Stimulated activated CD8-positive, alpha-beta memory T cell treated with anti-CD3 and anti-CD28 coated beads, Interleukin-15, amount 100 ng/mL, for 24 hours (primary cell): ENCODE measurements at places on chromosomes 4 and X.

DNA sequence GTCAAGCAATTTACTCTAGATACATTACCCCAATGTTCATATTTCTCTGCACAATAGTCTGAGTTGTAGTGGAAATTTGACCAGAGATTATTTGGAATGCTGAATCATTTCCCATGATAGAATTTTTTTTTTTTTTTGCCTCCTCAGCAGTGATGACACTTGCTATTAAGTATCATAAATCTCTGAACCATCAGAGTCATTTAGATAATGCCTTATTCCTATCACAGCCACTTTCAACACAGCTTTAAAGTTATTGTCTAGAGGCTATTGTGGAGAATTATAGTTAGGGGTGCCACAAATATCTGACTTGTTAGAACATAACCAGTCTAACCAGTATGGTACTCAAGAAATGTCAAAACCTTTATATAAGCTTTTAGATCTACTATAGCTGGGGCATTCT is 79.8 kb downstream of the LCORL start:
- no peak for DNase-seq

DNA sequence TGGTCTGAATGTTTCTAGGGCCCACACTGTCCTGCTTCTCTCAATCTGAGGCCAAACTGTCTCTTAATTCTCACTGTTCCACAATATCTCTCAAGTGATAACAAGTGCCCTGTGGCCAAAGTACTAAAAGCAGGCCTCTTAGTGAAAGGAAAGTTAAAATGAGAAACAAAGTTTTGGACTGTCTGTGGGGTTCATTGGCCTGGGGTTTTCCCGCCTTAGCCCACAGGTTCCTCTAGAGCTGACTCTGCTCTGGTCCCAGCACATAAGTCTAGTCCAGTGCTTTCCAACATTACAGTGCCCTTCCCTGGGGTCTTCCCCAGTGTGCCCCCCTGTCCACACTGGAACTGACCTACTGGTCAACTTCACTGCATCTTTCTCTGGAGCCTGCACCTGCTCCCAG is 6.3 kb downstream of the MAGEB1 start:
- no peak for DNase-seq

DNA sequence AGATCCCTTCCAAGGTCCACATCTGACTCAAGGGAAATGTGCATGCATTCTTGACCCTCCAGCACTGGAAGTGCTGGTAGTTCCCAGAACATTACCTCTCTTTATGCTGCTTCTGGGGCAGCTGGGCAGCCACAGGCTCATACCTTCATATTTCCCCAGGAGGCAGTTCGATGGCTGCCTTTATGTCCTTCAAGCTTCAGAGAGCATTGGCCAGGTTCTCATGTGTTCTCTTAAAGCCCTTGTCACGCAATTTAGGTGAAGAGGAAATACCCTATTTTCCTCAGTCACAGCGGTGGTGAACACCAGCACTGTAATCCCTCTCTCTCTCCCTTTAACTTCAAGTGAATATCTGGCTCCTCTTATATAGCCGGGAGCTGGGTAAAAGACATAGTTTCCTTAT is 134.3 kb downstream of the MID1IP1 start:
- DNase-seq, result no peak

DNA sequence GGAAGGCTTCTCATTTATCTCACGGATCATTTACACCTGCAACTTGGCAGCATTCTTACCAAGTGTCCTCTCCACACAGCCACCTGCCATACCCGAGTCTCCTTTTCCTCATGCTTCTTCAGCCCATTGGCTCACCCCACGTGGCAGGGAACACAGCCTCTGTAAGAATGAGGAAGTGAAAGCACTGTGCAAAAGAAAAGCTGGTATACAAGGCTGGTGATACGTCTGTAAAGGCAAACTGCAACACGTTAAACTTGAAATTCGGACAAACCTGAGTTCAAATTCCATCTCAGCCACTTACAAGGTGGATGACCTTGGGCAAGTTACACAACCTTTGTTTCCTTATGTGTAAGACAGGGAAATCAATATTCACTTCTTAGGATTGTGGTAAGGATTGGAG is 164.0 kb upstream of the RASGEF1B start:
- DNase-seq, result no peak

DNA sequence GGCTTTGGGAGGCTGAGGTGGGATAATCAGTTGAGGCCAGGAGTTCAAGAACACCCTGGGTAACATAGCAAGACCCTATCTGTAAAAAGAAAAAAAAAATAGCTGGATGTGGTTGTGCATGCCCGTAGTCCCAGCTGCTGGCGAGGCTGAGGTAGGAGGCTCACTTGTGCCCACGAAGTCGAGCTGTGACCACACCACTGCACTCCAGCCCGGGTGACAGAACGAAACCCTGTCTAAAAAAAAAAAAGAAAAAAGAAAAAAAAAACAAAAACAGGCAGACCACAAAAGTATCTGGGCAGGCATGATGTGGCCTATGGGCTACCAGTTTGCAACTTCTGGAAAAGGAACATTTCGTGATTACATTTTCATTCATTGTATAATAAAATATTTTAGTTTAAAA is 38.1 kb upstream of the RASGEF1B start:
- no peak for DNase-seq

DNA sequence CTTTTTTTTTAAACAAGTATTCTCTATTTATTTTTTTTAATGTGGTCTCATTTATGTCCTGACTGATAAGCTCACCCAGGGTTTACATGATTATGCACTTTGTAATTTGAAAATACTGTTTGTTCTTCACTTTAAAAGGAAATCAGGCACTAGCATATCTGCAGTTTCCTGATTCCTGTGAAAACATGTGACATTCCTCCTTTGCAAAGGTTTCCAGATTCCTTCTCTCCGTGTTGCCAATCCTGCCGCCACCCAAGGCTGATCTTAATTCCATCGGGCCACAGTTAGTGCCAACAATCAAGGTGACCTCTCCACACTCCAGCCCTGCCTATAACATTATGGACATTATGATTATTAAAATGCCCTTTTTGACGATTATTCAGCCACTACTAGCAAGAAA is 225.4 kb downstream of the PCDH7 start:
- DNase-seq, result no peak

DNA sequence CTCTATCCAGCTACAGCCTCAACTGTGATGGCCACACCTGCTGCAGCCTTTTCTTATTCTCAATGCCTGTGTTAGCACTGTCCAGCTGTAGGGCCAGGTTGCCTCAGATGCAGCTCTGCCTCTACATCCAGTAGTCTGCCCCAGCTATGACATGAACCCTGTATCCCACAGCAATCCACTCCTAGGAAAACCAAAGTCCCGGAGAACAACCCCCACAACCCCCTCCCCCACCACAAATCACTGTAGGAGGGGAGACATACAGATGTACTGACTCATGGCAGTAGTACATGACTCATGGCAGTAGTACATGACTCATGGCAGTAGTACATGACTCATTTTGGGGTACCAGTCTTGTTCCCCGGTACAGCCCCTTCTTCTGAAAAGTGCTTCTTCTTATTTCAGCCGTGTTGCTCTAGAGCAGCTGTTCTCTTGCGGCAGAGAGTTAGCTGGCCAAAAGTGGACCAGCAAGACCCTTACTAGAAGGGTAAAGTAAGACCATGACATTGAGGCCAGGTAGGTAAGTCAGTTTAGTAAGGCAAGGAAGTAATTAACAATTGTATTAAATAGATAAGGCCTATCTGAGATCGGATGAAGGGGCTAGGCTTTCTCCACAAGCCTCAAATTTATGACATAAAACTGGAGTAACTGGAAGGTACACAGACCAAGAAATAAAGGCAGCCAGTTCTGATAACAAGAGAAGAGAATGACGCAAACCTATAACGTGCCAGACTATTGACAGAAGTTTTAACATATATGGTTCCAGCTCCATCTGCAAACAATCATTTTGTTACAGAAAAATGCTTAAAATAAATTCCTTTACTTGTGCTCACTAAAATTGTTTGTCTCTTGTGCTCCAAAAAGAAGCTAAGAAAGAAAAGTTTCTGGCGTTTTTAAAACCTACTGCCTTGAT is 221.4 kb downstream of the TACR3 start:
- no peak for DNase-seq

DNA sequence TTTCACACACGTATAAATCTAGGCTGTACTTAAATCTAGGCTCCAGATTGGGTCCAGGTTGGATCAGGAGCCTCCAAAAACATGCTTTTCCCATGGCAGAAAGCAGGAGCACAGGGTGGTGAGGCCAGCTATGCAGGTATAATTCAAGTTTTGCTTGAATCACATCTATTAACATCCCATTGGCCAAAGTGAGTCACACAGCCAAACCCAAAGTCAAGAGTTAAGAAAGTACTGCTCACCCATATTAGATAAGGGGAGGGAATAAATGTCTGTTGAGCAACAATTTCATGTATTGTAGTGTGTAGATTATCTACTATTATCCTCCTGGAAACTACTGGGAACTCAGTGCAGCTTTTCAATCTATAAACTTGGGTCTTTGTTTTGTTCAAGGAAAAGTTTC is 12.8 kb downstream of the SUPT20HL2 start:
- no peak for DNase-seq

GRCh38 chrX:24150898-24151297 is 1.4 kb downstream of the ZFX start:
- DNase-seq, result no peak

DNA sequence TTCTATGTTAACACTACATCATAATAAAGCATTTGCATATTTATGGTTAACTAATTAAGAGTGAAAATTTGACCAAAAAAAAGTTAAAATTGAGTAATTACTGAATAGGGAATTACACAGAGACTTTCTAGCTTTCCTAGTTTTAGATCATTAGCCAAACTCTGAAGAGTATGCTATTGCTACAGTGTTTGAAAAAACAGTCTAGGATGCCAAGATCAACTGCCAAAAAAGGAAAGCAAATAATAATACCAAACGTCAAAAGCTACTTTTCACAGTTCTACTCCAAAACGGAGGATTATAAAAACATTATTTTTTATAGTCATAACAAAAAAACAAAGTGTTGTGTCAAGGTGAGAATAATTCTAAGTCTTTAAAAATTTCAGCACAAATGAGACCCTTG is 359.8 kb upstream of the CTSO start:
- no peak for DNase-seq

- DNase-seq, result no peak
These were observed 118.1 kb downstream of the HNRNPD start for GRCh38 chr4:82255657-82256056.

DNA sequence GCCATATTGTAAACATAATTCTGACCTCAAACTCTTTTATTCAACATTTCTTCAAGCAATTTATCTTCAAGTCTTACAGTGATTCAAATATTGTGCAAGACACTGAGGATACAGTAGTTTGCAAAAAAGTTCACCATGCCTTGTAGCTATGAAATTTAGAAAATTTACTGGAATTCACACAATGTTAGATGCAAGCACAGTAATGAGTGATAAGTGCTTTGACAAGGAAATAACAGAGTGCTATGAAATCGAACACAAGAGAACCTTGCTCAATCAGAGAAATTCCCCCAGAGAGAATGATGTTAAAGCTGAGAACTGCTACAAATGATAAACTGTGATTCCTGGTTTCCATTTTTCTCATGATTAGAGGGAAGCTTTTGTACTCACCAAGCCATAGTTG is 952.9 kb downstream of the FAT4 start:
- DNase-seq, result no peak

GRCh38 chr4:110480746-110481271 is 4.9 kb downstream of the ENPEP start:
- no peak for DNase-seq

- no peak for DNase-seq
These were observed 41.2 kb upstream of the RASGEF1B start for GRCh38 chr4:81512757-81513501.

DNA sequence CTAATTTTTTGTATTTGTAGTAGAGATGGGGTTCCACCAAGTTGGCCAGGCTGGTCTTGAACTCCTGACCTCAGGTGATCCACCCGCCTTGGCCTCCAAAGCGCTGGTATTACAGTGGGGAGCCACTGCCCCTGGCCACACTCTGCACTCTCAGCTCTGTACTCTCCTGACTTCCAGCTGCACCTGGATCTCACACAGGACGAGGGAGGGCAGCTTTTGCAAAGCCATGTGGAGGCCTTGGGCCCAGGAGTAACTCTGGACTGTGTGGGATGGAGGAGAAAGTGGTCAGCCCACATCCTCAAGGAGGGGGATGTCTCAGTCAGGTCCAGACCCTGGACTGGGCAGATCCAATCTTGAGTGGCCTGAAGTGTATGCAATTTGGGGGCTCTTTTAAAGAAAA is 23.0 kb downstream of the NAT8L start:
- DNase-seq, result no peak

DNA sequence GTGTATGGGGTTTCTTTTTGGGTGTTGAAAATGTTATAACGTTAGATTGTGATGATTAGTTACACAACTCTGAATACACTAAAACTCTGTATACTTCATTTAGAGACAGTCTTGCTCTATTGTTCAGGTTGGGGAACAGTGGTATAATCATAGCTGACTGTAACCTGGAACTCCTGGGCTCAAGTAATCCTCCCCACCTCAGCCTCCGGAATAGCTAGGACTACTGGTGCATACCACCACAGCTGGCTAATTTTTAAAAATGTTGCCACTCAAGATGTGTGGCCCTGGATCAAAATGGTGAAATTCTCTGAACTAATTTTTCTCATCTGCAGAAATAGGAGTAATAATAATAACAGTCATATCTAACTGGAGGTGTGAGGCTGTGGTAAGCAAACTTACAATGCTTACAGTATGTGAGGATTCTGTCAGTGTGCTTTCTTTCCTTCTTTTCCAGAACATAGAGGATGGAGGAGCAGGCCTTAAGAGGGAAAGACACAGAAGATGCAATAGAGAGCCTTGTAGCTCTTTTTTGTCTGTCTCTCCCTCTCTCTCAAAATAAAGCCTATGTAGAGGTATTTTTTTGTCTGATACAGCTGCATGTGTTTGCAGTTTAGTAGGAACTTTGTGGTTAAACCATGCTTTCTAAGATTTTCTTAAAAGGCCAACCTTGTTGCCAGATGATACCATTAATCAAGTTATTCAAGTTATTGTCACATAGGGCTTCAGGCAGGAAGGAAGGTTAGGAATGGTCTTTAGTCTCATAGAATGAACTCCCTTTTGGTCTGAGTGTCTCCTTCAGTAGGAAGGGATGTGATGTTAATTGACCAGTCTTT is 7.5 kb downstream of the ADD1 start:
- no peak for DNase-seq

GRCh38 chr4:115780835-115781234 is 667.4 kb upstream of the NDST4 start:
- no peak for DNase-seq

DNA sequence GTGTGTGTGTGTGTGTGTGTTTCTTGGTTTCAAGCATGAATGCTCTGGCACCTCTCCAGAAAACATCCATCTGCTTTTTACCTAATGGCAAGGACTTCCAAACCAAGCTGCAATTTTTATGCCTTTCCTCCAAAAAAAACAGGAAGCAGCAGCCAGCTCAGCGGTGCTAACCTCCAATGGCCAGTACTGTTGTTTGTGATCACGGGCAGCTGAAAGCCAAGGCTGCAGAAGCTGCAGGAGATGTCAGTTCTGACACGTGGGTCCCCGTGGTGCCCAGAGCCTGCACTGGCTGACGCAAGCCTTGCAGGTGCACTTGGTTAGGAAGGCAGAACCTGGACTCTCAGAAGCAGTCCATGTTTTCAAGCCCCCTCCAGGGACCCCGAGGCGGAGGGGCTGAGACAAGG is 313.6 kb upstream of the DDX53 start:
- DNase-seq, result no peak

- no peak for DNase-seq
These were observed 126.4 kb downstream of the HMX1 start for GRCh38 chr4:8745005-8745790.
